Tibial nerve (tissue), 4 donors: ENCODE measurements at places on chromosomes 12 and 14.

DNA sequence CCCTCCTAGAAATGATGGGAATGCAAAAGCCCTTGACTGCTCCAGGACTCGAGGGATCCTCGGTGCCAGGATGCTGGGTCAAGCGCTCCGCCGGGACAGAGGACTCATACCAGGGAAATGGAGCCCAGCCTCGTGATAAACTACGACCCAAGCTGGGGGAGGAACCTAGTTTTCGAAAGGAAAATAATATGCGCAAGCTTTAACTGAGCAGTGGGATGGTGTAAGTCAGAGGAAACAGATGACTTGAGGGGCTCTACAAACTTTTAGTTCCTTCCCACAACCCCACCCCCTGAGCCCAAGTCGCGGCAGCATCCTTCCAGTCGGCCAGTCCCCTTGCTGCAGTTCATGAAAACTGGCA is 654 bp upstream of the SUPT16H start:
- DNase-seq: no peak

DNA sequence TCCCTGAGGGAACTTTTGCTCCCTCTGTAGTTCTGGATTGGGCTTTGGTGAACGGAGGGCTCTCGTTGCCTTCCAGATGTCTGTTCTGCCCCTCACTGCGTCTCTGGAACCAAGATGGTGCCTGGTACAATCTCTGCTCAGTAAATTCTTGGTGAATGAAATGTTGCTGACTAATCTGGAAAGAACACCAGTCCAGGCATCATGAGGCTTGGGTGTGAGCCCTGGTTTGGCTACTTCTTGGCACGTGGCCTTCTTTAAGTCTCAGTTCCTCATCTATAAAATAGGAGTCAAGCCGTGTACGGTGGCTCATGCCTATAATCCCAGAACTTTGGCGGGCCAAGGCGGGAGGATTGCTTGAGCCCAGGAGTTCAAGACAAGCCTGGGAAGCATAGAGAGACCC is 4.3 kb downstream of the HHIPL1 start:
- no peak for DNase-seq

- no peak for DNase-seq
Observed at GRCh38 chr12:9149372-9149771, 33.7 kb upstream of the A2M start.

DNA sequence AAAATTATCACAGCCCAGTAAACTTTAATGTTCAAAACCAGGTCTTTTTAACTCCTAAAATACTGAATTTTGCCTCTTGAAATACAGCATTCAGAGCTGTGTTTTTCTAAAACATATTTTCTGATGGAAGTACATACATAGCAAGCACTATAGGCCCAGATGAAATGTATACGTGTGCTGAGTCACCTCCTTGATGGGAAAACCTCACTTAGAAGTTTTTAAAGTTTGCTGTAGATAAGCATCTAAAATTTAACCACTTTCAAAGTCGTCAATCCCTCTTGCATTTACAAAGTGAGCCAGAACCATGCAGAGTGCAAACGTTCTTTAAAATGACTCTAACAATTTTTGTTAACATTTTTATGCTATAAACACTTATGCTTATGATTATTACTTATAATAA is 618.8 kb downstream of the RPS29 start:
- no peak for DNase-seq

GRCh38 chr12:30458453-30458852 is 237.2 kb downstream of the IPO8 start:
- DNase-seq: no peak

DNA sequence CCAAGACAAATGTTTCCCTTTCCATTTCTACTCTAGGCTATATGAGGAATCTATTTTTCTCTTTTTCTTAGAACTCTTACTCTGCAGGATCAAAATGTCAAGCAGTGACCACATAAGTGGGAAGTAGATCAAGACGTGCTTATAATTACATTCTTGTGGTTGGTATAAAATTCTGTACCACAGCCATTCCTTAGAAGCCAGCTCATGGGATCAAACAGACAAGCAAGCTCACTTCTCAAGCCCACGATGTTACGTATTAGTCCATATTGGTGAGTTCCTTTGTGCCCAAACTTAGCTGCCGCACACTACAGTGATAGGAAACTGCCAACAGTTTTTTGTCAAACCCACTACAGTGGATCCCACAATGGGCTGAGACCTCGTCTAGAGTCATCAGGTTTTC is 53.4 kb downstream of the IFNG start:
- DNase-seq: no peak

DNA sequence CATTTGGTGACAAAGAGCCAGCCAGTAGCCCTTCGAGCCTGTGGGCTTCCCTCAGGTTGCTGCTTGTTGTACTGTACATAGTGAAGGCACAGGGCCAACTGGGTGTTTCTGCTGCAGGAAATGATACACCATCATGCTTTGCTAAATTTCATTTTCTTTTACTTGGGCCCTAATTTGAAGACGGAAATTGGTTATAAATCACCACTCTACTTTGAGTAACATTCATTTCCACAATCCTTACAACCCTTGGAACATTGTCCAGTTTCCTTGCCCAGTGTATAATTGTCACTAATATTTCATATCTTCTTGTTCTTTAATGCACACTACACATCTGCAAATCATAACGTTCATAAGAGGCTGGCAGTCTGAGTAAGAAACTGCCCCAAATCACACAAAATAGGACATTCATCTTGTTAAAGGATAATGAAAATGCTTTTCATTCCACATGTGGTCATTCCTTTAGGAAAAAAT is 30.2 kb downstream of the MSRB3 start:
- no peak for DNase-seq

DNA sequence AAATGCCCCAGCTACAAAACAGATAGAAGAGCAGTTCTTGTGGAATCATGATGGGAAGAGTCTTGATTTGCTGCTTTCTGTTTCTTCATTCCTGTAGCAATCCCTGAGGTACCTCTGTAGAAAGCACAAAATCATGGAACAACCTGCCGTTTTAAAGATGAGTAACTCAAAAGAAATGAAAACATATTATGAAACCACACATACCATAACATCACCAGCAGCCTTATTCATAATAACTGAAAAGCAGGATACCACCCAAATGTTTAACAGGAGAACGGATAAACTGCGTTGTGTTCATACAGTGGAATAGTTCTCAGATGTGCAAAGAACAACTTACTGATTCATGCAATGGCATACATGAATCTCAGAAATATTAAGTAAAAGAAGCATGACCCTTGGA is 188.1 kb downstream of the RGS6 start:
- no peak for DNase-seq

DNA sequence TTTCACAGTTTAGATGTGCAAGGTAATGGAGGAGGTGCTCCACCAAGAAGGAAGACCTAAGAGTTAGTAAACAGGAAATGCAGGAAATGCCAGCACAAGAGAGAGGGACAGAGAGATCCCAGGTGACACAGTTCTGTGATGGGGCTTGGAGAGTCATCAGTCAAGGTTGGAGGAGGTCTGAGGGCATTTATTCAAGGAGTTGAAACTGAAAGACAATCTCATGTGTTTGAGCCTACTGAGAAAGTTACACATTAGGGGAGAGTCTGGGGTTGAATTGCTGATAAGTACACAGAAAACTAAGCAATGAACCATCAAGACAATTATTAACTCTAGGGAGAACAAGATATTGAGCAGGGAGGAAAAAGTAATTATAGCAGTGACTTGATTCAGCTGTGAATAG is 138.5 kb downstream of the ANO6 start:
- no peak for DNase-seq

- DNase-seq: no peak
Observed at GRCh38 chr12:44377443-44378187, 498.5 kb downstream of the NELL2 start.

GRCh38 chr14:91946622-91947474 is 646 bp downstream of the FBLN5 start:
- DNase-seq: no peak

GRCh38 chr14:21055432-21056117 is 2.0 kb upstream of the RNASE8 start:
- DNase-seq: no peak

- DNase-seq: no peak
Observed at GRCh38 chr12:22248121-22248520, 86.4 kb downstream of the ST8SIA1 start.

DNA sequence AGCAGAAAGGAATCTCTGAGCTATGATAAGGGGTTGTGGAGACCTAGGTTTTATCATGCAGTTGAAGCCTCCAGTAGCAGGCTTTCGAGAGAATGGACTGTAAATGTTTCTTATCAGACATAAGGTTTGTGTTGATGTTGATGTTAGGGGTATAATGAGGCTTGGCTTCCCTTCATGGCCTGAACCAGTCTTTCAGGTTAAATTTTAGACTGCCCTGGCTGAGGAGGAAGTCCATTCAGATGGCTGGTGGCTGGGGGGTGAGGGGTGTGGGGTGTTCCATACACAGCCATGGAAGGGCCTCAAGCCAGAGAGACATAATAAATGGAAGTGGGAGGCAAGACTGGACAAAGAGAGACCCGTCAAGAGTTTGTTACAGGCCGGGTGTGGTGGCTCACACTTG is 65.1 kb downstream of the IRF2BPL start:
- DNase-seq: no peak

GRCh38 chr12:69922999-69923398 is 98.0 kb downstream of the MYRFL start:
- DNase-seq: no peak

DNA sequence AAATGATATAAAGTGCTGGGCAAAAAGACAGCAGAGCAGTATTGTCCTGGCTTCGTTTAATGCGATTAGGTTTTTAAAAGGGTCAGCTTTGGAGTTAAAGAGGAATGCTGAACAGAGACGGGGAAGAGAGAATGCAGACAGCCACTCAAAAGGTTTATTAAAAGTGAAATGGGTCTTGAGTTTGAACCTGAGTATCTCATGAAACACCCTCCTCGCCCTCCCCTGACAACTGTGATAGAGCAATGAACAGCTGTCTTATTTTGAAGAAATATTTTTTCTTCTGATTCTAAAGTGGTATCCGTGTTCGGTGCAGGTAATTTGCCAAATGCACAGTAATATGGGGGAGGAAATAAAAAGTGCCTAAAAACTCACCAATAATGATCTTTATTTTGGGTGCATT is 73.6 kb downstream of the RBM19 start:
- DNase-seq: no peak

DNA sequence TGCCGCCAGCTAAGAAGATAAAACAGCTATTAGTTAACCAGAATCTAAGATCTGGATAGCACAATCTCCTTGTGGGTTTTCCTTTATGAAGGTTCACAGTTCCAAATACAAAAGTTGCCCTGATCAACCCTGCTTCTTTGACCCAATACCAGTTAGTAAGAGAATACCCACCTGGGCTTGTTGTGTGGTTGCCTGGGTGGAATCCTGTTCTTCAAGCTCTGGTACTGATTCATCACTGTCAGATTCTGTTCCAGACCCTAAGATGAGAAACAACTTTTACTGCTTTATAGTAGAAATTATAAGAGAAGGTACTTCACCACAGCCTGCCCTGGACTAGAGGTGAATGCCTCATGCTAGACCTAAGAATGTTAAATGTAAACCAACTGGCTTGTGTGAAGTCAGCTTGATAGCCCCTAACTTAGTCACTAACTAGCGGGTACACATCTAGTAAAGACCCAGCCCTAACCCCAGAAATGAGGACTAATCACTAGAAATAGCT is 10.6 kb downstream of the NACA start:
- DNase-seq: no peak

GRCh38 chr12:64323006-64323405 is 67.6 kb downstream of the C12orf56 start:
- no peak for DNase-seq
